ENCODE measurements at places on chromosomes 11 and 22.

DNA sequence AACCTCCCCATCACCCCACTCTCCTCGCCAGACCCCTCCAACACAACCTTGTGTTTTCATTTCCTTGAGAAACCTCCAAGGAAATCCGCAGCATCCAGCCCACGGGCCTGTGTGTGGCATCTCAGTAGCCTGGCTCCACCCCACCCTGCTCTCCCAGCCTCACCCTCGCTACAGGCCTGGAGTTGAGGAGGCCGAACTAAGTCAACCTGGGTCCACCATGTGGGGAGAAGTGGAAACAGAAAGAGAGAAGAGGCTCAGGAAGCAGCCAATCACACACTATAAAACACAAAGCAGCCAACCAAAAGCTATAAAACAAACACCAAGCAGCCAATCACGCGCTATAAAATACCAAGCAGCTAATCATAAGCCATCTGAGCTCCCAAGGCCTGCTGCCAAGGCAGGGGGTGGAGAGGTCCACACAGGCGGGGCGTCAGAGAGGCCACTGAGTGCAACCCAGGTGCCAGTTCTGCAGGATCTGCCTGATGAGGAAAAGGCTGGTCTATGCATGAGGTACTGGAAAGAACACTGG lies 72.0 kb downstream of the MICAL3 start:
- DNase-seq = no peak

DNA sequence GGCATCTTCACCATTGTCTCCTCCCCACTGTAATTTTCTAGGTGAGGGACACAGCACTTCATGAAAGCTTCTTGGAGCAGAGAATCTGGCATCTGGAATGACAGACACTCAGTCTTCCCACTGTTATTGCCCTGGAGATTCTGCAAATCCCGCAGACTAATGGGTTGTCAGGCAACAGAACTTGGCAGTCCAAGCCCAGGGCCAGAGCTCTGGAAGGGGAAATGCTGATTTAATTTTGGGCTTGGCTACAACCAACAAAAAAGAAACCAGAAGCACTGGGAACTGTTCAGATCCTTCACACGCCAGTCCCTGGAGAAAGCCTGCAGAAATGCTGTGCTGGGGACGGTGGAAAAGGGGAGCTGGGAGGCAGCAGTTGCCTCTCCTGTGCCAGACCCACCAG lies 71.5 kb upstream of the BID start:
- DNase-seq = no peak

- DNase-seq = peak; percentile 45
These were observed 13.2 kb downstream of the LMO1 start for GRCh38 chr11:8250434-8250833.

GRCh38 chr11:10327254-10327653 lies 22.4 kb downstream of the ADM start:
- DNase-seq = no peak

DNA sequence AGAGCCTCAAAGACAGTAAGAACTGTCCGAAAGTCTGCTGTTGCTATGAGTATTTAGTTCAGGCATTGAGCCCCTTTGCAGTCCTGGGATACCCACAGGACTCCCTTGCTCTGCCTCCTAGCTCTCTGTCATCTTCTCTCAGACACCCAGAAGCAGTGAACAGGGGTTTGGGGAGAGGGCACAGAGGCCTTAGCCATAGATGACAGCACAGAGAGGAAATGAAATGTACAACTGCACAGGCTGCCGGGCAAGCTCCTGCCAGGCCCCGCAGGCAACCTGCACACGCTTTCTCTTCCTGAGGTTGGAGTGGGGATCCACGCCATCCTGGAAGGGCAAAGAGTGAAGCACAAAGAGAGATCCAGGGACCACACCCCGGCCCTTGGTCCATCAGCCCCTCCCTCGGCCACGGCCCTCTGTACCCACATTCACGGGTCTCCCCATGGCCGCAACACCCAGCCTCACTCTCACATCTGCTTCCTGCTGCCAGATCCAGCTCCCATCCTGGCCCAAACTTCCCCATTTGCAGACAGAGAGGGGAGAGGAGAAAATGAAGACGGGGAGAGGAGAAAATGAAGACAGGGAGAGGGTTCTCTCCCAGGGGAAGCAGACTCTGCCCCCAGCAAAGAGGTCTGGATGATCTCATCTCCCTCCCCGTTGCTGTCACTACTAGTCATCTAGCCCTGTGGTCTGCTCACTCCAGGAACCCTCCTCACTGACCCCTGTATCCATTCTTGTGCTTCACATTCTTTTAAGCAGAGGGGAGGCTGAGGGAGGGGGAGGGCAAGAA lies 40.7 kb downstream of the CD6 start:
- no peak for DNase-seq

- DNase-seq = no peak
These were observed 35.1 kb downstream of the RRP7A start for GRCh38 chr22:42484506-42484905.

- peak; percentile 20 for DNase-seq
These were observed 80.6 kb upstream of the RTL6 start for GRCh38 chr22:44578516-44579230.

GRCh38 chr22:29587938-29588699 lies 7.2 kb upstream of the NIPSNAP1 start:
- DNase-seq = peak; percentile 83

- no peak for DNase-seq
These were observed 47.1 kb upstream of the HORMAD2 start for GRCh38 chr22:30033137-30033536.

DNA sequence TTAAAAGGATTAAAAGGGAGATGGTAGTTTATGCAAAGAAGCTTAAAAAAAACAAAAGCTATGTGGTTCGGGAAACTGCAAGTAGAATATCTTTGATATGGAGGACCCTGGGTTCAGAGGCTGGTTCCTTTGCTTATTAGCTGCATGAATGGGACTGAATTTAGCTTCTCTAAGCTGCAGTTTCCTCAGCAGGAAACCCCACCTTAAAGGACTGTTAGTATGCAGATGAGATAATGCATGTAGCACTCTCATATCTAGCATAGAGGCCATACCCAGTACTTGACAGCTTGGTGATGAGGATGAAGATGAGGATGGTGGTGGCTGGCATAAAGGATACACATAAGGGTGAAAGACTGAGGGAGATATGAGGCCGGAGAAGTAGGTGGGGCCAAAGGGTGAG lies 134.6 kb downstream of the RRAS2 start:
- no peak for DNase-seq

DNA sequence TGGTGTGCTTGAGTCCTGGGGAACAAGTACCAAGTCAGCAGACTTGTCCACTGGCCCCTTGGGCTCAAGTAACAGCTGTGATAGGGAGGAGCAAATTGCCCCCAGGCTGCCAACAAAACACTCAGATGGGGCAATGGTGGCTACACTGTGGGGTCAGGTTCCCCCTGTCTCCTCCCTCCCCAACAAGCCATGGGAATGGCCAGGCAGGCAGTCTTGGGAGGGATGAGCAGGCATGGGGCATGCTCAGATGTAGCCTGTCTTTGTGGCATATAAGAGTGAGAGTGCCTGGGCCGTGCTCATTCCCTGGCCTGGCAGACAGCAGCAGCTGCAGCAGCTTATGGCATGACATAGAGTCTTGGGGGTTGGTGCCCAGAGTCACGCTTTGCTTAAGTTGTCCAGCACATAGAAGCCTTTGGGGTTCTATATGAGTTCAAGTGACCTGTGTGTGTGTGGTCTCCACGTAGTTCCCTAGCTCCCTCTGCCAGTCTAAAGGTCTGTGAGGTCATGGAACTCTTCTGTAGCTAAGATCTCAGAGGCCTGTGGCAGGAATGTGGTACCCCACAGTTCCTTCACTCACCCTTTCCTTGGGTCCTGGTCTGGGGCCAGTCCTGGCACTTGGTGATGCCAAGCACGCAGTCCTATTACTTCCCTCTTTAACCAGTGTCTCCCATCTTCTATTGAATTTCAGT lies 44.7 kb downstream of the BIRC2 start:
- no peak for DNase-seq

DNA sequence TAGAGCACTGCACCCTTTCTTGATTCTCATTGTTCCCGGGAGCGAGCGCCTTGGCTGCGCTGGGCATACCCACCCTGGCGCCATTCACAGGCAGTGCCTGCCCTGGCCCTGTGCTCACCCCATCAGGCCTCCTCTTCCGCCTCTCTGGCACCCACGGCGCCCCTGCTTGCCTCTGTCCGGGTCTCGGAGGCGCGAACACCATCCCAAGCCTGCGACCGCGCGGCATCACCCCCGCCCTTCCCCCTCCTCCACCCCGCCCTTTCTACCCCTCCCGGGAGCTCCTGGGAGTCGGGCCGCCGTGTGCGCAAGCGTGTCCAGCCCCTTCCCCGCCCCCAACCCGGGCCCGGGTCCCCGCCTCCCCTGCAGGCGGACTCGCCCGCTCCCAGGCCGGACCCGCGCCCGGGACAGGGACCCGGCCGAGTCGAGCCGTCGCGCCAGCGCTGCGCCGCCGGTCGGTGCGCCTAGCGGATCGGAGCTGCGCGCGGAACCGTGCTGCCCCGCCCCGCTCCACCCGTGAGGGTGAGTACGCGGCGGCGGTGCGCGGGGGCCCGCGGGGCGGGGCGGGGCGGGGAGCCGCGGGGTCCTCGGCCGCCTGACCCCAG lies at the start of gene ST3GAL4:
ST3GAL4 (plus strand) TSS at position 363 of the 602 bp plus-strand sequence. CDS start 50,470 bp downstream, outside the sequence.
- DNase-seq = peak; percentile 75

- no peak for DNase-seq
These were observed 60.5 kb downstream of the CEP164 start for GRCh38 chr11:117387992-117388755.

DNA sequence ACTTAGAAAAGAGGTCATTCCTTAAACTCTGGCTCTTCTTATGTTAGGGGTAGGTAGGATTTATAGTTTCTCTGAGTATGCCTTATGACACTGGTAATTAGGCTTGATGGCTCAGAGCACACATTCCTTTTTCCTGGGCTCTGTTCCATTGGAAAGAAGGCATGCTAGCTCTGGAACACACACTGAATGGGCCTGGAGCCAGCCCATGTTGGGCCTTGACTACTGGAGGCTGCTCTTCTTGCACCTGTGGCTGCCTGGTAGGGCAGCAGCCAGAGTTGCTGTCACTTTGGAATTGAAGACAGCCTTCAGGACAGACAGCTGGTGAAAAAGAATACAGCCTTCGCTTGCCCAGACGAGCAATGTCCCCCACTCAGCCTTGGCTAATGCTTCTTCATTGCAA lies 18.2 kb downstream of the MCAM start:
- DNase-seq = no peak

DNA sequence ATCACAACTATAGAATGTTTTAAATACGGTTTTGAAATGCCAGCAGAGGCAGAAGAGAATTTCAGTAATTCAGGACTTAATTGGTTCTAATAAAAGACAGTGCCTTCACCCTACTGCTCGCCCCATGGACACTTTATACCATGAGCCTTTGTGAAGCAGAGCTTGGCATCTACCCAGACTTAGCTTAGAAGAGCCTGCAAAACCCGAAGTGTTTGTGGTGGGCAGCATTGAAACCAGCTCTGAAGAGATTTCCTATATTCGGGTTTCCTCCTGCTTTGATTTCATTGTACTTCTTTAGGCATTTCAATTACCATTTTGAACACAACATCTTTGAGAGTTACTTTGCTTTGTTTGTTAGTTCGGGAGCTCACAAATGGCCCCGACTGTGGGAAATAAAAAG lies 185.1 kb upstream of the MTNR1B start:
- DNase-seq = no peak

DNA sequence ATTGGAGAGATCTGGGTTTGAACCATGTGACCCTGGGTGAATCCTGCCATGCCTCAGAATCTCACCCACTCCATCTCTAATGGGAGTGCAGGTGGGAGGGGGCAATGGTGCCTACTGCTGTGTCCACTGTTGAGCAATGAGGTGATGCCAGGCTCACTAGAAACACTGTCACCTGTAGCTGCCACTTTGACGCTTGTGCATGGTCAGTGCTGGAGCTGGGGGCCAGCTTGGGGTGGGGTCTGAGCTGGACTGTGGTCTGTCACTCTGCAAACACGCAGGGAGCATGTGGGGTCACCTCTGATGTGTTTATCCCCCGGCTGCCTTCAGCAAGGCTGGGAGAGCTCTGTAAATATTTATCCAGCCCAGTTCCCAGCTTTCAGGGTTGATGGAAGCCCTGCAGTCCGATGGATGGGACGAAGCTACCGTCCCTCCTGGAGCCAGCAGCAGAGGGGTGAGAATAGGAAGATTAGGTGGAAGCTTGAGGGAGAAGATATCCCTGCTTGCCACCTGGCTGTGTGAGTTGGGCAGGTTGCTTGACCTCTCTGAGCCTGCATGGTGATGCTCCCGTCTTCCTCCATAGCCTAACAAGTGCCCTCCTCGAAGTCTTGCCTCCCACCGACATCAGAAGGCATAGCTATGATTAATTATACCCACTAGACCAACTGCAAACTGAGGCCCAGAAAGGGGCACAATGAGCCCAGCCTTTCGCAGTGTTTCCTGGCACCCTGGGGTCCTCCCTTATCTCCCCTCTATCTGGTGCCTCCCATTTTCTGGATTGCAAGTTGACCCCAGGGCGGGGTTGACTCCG lies 1.7 kb downstream of the MMP11 start:
- no peak for DNase-seq

DNA sequence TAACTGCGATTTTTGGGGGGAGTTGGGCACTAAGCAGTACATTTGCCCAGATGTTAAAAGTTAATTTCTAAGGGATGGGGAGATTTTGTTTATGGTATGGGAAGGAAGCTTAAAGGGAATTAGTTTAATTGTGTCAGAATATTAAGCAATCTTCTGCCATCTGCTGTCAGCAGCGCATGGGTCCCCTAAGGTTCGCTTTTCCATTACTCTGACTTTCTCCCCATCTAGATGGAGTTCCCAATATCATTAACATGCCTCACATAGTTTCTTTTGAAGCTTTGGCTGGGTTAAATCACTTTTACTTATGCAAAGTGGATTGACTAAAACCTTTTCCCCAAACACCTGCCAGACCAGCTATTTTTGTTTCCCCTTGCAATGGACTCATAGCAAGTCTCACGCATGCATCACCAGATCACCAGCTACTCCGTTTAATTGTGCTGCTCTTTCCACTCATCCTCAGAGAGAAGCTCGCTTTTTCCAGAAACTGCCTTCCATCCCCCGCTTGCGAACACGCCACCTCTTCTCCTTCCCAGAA lies 172.7 kb downstream of the FAT3 start:
- DNase-seq = no peak

DNA sequence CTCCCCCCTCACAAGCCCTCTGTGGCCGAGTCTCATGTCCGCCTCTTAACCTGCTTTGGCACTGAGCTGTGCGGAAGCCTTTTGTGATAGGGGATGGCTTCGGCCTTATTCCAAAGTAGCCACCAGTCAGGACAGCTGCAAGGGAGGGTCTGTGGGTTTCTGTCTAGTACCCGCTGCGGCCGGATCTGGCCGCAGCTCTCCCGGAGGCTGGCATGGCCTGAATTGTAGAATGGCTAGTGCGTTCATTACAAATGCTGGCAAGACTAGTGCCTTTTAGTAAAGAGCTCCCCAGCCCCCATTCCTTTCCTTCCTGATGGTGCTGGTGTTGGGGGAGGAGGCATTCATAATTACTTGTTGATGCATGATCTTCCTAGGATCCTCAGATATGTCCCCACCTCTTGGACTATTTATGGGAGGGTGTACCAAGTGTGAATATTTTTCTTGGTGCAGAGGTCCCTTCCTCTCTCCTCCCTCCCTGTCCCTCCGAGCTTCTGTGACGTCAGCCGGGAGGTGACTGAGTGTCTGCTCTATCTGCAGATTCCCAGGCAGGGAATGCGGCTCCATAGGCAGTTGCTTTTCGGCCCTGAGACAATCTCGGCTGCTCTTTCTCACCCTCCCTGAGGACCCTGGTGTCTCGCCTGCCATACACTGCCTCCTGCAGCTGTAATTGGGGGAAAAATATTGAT lies 108.7 kb upstream of the E2F8 start:
- no peak for DNase-seq

GRCh38 chr11:116332391-116332790 lies 440.4 kb downstream of the BUD13 start:
- DNase-seq = no peak
